Sigmoid colon (tissue), 7 donors: ENCODE measurements at places on chromosomes 4 and X. TPM values are rescaled to one million over a fixed set of nuclear protein-coding genes. Genes with fewer than 3 reads are reported as not detected.

EDA gene
- polyA plus RNA-seq = 1.4 TPM

GRCh38 chr4:60485276-60485675 is 714.9 kb upstream of the ADGRL3 start:
- no peak for DNase-seq

- DNase-seq = peak; percentile 36
Observed at GRCh38 chr4:153183146-153183545, 21.1 kb upstream of the TRIM2 start.

NR3C2 gene
- polyA plus RNA-seq = 17.8 TPM

GRCh38 chrX:129663171-129663570 is 8.4 kb upstream of the APLN start:
- no peak for DNase-seq

DUSP9 gene
- polyA plus RNA-seq = 0.06 TPM

IQCM gene
- not detected for polyA plus RNA-seq

DNA sequence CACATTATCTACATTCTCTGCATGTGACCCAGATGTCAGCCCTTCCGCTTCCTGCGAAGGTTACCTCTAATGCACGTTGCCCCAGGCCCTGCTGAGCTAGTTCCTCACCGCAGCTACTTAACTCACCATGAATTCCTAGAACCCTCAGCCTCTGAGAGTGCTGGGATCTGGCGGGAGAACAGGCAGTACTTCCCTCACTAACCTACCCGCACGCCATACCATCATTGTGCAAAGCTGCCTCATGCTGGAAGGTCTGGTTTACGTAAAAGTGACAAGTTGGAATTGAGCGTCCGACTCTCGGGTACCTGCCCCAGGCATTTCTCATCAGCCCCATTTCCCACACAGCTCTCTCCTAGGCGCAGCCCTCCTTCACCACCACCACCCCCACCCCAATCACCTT is 6.3 kb downstream of the SLC25A4 start:
- DNase-seq = peak; percentile 70

GRCh38 chr4:181752516-181752915 is 490.7 kb upstream of the TENM3 start:
- no peak for DNase-seq

TEC gene
- polyA plus RNA-seq = 2.0 TPM

LIMCH1 gene
- polyA plus RNA-seq = 0.46 TPM

SLC34A2 gene
- 0.03 TPM for polyA plus RNA-seq

FHIP1A gene
- 1.8 TPM for polyA plus RNA-seq

- DNase-seq = no peak
Observed at GRCh38 chr4:7524064-7524682, 89.4 kb upstream of the PSAPL1 start.

DNA sequence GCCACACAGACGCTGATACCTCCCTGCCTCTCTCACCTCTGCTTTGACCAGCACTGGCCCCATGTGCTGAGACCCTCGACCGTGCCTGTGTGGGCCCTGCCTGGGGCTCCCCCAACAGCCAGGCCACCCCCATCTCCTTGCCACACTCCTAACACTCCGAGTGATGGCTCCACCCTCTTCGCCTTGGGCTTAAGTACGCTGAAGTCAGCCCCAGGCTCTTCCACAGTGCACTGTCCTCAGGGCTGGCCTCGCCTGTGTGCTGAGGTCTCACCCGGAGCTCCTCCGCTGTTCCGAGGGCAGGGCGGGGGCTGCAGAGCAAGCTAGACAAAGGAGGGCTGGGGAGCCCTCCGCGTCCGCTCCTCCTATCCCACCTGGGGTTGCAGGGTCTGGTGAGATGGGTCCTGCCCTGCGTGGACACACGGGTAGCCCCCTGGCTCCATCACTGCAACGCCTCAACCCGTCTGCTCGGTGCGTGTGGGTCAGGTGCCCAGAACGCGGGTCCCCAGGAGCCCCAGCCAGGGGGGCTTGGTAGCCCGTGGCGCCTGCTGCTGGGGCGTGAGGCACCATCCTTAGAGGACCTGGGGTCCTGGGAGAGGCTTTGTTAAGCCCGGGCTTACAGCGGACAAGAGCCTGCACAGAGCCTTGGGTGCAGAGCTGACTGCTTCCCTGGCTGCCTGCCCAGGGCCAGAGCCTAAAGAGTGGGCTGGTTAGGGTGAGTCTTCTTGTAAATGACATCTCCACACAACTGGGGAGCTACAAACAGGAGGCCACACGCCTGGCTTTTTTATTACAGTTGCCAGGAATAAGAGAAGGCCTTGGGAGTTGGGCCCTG is 42.6 kb upstream of the NKX1-1 start:
- no peak for DNase-seq
